ENCODE measurements at places on chromosomes 7 and 10. TPM values are rescaled to one million over a fixed set of nuclear protein-coding genes. Genes with fewer than 3 reads are reported as not detected.

The PRR15 gene
- total RNA-seq: 0.16 TPM

The SLC39A12 gene
- total RNA-seq: not detected

The PON3 gene
- under 0.01 TPM for total RNA-seq

The ITPRIP gene
- 8.7 TPM for total RNA-seq

The LMOD2 gene
- total RNA-seq: not detected

The LGI1 gene
- not detected for total RNA-seq

The CALML3 gene
- not detected for total RNA-seq

The IL2RA gene
- not detected for total RNA-seq

The AQP1 gene
- total RNA-seq: 1.4 TPM

The DOCK1 gene
- 97.9 TPM for total RNA-seq

The FZD8 gene
- 6.0 TPM for total RNA-seq

The FBXO24 gene
- total RNA-seq: 0.47 TPM

The PTN gene
- total RNA-seq: 38.6 TPM

The ASB10 gene
- total RNA-seq: not detected

The KIFBP gene
- total RNA-seq: 21.6 TPM

The CYP3A4 gene
- total RNA-seq: not detected

The FIGNL1 gene
- total RNA-seq: 6.0 TPM

The COL26A1 gene
- total RNA-seq: not detected

The MYH16 gene
- total RNA-seq: not detected

The NME8 gene
- total RNA-seq: not detected

The TCF7L2 gene
- 2.1 TPM for total RNA-seq

The SLC26A4 gene
- total RNA-seq: 0.47 TPM

The MICALL2 gene
- total RNA-seq: 18.1 TPM

The PRSS2 gene
- not detected for total RNA-seq

The ASIC3 gene
- not detected for total RNA-seq

The ANKRD61 gene
- total RNA-seq: not detected

The LRIT1 gene
- not detected for total RNA-seq

The DDC gene
- total RNA-seq: not detected

The SPDYE6 gene
- total RNA-seq: not detected

The ITGA8 gene
- total RNA-seq: under 0.01 TPM

The HABP2 gene
- total RNA-seq: not detected

The GSAP gene
- 3.2 TPM for total RNA-seq

The LDB3 gene
- total RNA-seq: 0.09 TPM

The ITGB8 gene
- total RNA-seq: 51.7 TPM

The ADCY1 gene
- total RNA-seq: 3.2 TPM

The AUTS2 gene
- 1.9 TPM for total RNA-seq

The SLC29A4 gene
- total RNA-seq: 6.1 TPM

The VWDE gene
- total RNA-seq: 0.16 TPM

The SDK1 gene
- 1.4 TPM for total RNA-seq

The AGAP5 gene
- total RNA-seq: 2.8 TPM

The SSC4D gene
- 0.47 TPM for total RNA-seq

The CLIP2 gene
- 59.4 TPM for total RNA-seq

The CD36 gene
- 1.0 TPM for total RNA-seq

The NUDT5 gene
- total RNA-seq: 56.8 TPM

The OR13A1 gene
- total RNA-seq: under 0.01 TPM

The NOS3 gene
- total RNA-seq: 0.17 TPM

The CABCOCO1 gene
- 0.79 TPM for total RNA-seq

The PIP4K2A gene
- total RNA-seq: 28.2 TPM

The ABCB1 gene
- total RNA-seq: 3.8 TPM

The TBX20 gene
- total RNA-seq: not detected
